ENCODE measurements at places on chromosomes 11 and 22. TPM values are rescaled to one million over a fixed set of nuclear protein-coding genes. Genes with fewer than 3 reads are reported as not detected.

DNA sequence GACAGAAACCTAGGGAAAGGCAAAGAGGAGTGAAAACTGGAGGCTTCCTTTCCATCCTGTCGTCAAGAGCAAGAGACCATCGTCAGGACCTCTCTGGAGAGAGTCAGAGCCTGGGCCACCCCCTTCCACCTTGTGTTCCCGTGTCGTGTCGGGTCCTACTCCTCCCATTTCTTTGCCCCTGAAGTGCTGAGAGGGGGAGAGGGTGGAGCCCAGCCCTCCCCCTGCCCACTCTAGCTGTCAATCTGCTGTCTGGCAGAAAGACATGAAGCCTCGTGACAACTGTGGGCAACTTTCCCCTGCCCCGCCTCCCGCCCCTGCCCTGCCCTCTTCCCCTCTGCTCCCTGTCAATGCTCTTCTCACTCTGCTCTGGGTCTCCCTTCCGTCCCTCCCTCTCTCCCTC lies 20.6 kb downstream of the ANKK1 start:
- DNase-seq = no peak

- DNase-seq = no peak
Measured at GRCh38 chr11:80586464-80586863, 1145.6 kb upstream of the TENM4 start.

- DNase-seq = peak; percentile 76
Measured at GRCh38 chr11:28110108-28110820, 2.1 kb downstream of the METTL15 start.

- no peak for DNase-seq
Measured at GRCh38 chr22:31616315-31616980, 45.6 kb downstream of the PISD start.

GRCh38 chr22:36816339-36816635 lies 548 bp downstream of the PVALB start:
- DNase-seq = no peak

DNA sequence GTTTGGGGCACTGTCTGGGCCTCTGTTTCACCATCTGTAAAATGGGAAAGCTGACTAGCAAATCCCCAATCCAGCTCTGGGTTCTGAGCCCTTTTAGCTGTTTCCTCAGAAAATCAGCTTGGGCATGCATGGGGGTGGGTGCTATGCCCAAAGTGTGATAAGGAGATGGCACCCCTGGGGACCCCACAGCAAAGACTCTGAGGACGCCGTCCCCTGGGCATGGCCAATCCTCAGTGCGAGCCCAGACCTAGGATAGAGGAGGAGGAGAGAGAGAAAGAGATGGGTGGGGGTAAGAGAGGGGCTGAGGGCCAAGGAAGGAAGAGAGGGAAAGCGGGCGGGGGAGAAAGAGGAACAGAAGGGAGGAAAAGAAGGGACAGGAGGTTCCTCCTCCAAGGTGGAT lies 31.8 kb downstream of the TPBGL start:
- DNase-seq = no peak

DNA sequence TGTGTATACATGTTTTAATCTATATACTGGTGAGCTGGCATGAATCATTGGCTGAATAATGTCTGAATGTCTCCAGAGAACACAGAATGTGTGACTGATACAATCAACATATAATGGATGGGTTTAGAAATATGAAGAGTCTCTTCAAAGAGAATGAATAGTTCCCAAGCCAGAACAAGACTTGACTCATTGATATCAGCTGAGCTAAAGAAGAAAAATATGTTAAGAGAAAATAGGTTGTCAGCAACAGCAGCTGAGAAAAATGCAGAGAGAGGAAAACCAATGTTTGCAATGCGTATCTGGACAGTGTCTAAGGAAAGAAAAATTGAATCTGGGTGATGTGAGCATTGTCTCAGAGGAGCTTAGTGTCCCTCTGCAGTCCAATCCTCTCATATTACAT lies 1281.8 kb upstream of the TENM4 start:
- no peak for DNase-seq

DNA sequence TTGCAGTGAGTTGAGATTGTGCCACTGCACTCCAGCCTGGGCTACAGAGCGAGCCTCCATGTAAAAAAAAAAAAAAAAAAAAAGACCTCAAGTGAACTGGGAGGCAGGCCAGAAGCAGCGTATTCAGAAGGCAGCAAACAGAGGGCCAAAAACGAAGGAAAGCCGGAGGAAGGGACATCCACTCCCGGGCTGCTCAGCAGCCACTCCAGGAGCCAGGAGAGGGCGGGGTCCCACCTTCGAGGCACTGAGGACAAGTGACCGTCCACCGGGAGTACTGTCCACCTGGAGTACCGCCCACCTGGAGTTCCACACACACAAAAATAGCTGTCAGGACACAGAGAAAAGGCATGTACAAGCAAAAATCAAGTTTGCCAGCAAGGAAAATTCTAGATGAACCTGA lies 5.5 kb downstream of the TOLLIP start:
- DNase-seq = no peak

DNA sequence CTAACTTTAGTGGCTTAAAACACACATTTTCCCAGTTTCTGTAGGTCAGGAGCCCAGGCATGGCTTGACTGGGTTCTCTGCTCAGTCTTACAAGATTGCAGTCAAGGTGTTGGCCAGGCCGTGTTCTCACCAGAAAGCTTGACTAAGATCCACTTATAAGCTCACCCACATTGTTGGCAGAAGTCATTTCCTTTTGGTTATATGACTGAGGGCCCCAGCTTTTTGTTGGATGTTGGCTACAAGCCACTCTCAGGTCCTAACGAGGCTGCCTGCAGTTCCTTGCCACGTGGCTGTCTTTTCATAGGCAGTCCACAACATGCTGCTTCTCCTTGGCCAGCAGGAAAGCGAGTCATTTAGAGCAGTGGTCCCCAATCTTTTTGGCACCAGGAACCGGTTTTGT lies 79.3 kb upstream of the CRTAM start:
- DNase-seq = no peak

DNA sequence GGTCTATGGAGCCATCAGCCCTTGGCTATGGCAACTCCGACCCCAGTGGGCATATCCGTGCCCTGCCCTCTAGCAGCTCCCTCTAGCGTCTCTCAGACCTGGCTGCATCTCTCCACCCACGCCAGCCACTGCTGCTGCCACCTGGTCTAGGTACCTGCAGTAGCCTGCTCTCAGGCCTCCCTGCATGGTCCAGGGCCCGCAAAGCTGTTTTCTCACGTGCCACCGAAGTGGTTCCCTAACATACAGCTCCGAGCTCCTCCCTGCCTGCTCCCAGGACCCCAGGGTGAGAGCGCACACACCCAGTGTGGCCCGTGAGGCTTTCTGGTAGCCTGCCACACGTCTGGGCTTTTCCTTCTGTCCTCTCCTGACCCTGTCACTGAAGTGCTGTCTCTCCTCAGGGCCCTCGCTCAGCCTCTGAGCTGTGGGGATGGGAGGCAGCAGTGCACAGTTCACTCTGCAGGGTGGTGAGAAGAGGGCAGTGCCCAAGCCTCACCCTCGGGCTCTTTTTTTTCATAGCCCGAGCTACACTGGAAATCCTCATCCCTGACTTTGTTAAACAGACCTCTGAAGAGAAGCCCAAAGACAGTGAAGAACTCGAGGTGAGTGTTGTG lies 14.3 kb downstream of the DGCR8 start:
- DNase-seq = no peak

DNA sequence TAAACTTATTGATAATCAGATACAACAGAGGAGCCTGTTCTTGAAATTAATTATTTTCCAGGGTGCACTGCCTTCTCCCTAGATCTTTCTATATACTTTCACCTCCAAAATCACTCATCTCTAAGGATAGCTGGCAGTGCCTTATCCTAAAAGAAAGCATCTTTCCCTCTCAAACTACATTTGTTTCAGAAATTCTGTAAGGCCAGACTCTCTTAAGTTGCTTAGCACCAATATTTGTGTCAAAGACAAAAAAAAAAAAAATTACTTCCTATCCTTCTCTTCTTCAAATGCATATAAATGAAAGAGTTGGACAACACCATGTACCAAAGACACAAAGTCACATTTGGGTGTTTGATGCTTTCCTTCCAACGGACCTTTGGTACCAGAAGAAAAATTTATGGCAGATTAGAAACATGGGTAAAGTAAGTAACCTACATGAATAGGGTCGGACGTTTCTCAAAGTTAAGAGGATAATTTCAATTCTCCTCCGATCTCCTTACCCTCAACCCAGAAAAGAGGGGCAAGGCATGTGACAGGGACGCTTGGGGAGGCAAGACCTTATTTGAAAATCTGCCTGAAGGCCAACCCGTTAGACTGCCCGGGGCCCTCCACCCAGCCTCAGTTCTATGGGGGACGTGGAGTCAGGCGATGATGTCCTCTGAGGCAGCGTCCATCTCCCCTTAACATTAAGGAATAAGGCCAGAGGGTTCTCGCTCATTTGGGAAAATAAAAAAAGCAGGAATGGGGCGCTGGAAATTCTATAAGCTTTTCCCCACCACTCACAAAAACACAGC lies 66.3 kb downstream of the ETS1 start:
- DNase-seq = peak; percentile 41

DNA sequence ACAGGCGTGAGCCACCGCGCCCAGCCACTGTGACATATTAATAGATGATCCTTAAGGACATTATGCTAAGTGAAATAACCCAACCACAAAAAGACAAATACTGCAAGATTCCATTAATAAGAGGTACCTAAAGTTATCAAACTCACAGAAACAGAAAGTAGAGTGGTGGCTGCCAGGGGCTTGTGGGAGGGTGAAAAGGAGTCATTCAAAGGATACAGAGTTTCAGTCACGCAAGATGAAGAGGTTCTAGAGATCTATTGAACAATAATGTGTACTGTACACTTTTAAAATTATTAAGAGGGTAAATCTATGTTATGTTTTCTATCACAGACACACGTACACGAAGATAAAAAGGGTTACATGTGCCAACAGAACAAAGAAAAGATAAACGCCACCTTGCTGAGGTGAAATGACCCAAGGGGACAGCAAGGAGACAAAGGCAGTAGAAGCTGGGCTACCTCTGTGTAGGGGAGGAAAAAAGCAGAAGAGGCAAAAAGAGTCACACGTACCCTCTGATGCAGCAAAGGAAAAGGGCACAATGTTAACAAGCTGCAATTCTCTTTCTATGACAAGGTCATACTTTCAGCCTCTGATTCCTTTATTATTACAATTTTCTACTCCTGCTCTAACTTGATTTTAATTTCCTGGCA lies 65.3 kb downstream of the AMBRA1 start:
- DNase-seq = no peak

DNA sequence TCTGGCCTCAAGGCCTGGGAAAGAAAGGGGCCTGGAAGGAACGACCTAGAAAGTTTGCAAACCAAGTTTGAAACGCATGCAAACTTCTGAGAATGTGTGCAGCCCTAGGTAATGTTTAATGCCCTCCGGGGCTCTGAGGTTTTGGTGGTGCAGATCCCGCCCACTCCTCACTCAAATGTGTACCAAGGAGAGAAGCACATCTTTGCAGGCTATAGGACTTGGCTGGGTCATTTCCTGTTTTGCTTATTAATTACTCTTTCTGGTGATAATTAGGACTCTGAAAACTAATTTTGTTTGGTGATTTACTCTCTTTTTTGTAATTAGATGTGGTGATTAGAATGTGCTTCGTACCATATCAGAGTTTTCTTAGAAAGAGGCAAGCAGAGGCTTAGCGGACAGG lies 625.9 kb upstream of the CADM1 start:
- no peak for DNase-seq

Gene PARVG
- total RNA-seq = 130 TPM

Gene PRR33
- 0.14 TPM for total RNA-seq

Gene CHRM1
- total RNA-seq = not detected

Gene SYT8
- total RNA-seq = not detected

Gene CASP5
- total RNA-seq = 1.6 TPM

Gene RFPL1
- not detected for total RNA-seq

Gene OR51B5
- total RNA-seq = not detected

Measured in natural killer cell (primary cell).